NCI-H2029 treated with DMSO at 0.1 percent for 48 hours (cell line): ENCODE measurements at places on chromosomes 3 and 15.
A peak's percentile ranks its signal among the peaks of the same experiment; 100 is the strongest.

DNA sequence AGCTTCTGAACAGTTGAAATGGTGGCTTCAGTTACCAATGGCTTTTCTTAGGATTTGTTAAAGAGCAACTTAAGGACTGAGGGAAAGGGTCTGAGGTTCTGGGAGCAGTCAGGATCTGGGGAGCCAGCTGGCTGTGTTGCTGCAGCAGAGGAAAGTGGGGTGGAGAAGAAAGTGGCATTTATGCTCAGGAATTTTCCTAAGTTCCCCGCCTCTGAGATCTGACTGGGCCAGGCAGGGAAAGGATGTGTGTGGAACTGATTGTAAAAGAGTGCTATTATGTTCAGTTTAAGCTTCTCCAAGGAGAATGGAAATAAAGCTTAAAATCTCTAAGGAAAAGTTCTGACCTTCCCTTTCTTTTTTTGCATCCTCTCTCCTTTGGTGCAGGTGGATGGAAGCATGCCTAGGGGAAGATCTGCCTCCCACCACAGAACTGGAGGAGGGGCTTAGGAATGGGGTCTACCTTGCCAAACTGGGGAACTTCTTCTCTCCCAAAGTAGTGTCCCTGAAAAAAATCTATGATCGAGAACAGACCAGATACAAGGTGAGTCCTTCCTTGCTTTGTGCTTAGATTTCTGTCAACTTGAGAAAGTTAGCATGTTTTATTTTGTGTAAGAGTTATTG, 37.8 kb downstream of the IQGAP1 start:
- DNase-seq: no peak

GRCh38 chr15:46703871-46704637, 1013.3 kb upstream of the SEMA6D start:
- no peak for DNase-seq

GRCh38 chr3:187769771-187770170, 24.5 kb upstream of the BCL6 start:
- no peak for DNase-seq

DNA sequence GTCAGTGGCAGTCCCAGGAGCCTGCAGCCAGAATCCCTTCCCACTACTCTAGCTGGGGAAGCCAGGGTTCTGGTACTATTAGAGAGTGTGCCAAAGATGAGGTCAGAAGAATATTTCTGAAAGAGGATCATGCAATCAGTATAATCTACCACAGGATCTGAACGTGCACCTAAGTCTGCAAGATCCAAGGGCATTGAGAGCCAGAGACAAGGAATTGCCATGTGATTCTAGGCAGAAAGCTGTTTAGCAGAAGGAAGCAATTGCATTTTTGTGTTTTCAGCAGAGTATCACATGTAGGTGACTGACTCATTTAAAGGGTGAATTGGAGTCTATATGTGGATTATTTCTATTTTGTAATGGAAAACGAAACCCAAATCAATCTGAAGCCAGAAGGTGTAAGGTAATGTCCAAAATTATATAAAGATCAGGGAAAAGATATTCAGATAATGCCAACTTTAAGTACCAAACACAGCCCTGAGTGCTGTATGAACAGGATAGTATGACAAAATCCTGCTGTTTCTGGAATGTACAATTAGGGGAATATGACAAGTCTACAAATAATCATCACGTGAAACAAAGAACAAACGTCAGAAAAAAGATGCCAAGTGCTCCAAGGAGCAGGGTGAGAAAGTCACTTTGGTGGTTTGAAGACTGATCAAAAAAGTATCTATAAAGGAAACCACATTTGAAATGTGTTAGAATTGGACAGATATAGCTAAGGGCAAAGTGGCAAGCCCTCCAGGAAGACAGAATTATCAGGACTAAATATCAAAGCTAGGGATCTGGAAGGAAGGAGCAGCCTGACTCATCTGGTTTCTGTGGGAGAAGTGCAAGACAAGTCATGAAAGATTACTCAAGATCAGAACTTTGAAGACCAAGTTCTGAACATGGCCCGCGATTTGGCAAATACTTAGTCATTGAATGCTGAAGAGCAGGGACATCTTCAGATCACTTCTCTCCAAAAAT, 1036.6 kb downstream of the NTRK3 start:
- no peak for DNase-seq

DNA sequence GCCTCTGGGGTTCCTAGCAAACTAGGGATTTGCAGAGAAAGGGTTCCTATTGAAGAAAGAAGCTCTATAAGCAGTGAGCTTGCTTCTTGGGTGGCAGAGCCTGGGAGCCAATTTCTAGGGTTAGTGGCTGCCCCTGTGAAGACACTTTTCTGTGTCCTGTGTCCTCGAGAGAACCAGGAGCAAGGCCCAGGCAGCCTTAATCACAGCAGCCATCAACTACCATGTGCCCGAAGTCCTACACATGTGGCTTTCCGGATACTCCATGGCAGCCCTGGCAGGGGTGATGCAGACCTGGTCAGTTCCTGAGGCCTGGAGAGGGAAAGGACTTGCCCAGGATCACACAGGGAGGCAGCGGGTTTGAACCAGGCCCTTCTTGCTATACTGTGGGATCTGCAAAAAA, 27.7 kb upstream of the TSPAN3 start:
- no peak for DNase-seq

DNA sequence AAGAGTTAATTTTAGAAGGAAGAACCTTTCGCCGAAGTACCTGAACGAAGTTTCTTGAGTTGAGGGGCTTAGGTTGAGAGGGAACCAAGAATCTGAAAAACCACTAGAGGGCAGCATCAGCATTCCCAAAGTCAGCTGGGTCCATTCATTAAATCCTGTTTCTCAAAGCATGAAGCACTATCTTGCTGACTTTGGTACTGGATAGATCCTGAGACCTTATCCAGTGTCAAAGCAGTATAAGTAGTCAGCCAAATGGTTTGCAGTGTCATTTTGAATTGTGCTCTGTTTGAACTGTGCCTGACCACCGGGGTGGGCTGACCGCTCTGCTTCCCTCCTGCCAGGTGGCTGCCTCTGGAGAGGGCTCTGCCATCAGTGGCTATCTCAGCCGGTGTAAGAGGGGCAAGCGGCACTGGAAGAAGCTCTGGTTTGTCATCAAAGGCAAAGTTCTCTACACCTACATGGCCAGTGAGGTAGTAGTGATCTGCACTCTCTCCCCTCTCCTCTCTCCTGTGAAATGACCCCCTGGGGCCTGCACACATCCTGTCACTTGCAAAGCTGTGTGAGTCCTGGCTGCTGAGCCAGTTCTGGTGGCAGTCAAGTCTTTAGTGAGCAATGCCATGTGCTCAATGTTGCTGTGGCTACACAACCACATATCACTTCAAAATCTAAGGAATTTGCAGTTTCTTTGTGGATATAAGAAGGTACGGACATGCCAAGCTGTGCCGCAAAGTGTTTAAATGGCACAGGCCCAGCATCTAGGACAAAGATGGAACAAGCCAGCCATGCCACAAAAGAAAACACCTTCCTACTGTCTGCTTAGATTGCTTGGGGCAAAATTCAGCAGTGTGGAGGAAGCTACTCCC, 21.4 kb upstream of the NR2C2 start:
- peak; percentile 72 for DNase-seq

GRCh38 chr3:187773233-187774184, 28.2 kb upstream of the BCL6 start:
- no peak for DNase-seq

GRCh38 chr3:126658584-126658983, 3.7 kb upstream of the TXNRD3 start:
- no peak for DNase-seq
